ENCODE measurements at places on chromosomes 2 and 18. TPM values are rescaled to one million over a fixed set of nuclear protein-coding genes. Genes with fewer than 3 reads are reported as not detected.
A peak's percentile ranks its signal among the peaks of the same experiment; 100 is the strongest.

The UGT1A7 gene
- not detected for total RNA-seq

GRCh38 chr2:115165529-115166109 is 723.2 kb downstream of the DPP10 start:
- H3K4me1 ChIP-seq: 0 out of 2 replicates have a peak, but pooled peaks cover 3% of the 10 kb centered on the region
- H3K36me3 ChIP-seq: no peaks in the 10 kb centered on the region
- DNase-seq: peak; percentile 58
- no peaks in the 10 kb centered on the region for H3K27me3 ChIP-seq
- H3K27ac ChIP-seq: no peak overlapping the region

- H3K4me3 ChIP-seq: no peak overlapping the region
- H3K27me3 ChIP-seq: no peaks in the 10 kb centered on the region
- H3K4me1 ChIP-seq: peaks cover 9% of the 10 kb centered on the region
- H3K36me3 ChIP-seq: no peaks in the 10 kb centered on the region
Measured at GRCh38 chr2:105432749-105433148, 33.9 kb upstream of the FHL2 start.

The RGPD3 gene
- total RNA-seq: not detected

The MC2R gene
- not detected for total RNA-seq

DNA sequence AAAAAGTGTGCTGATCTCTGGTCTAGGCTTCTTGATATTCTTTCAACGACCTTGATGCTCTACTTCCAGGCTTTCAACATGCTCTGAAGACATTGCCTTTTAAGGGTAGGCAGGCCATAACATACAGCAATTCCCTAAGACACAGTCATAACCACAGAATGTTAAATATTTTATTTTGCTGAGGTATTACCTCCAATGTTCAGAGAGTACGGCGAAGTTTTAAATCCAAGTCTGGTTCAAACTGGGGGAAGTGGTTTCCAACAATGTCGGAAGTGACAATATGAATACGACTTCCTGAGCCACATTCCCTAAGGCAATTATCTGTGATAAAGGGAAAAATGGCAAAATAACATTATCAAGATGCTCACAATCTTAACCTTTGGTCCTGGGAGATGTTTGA is 1077.9 kb upstream of the PIK3C3 start:
- no peak overlapping the region for H3K27ac ChIP-seq
- no peaks in the 10 kb centered on the region for H3K36me3 ChIP-seq
- no peak for DNase-seq

The SRSF7 gene
- total RNA-seq: 328 TPM

GRCh38 chr2:9213477-9214051 is 7.0 kb downstream of the ASAP2 start:
- H3K4me1 ChIP-seq: peaks cover 4% of the 10 kb centered on the region
- H3K27ac ChIP-seq: no peak overlapping the region
- DNase-seq: no peak
- H3K36me3 ChIP-seq: 0 out of 2 replicates have a peak, but pooled peaks cover 3% of the 10 kb centered on the region
- no peak overlapping the region for H3K4me3 ChIP-seq

- DNase-seq: no peak
- peaks cover 12% of the 10 kb centered on the region for H3K36me3 ChIP-seq
- no peaks in the 10 kb centered on the region for H3K27me3 ChIP-seq
- peak overlapping the region; percentile 92 for H3K4me3 ChIP-seq
- peak overlapping the region; percentile 65 for H3K27ac ChIP-seq
Measured at GRCh38 chr2:127887776-127888130, 2.0 kb upstream of the AMMECR1L start.
